ENCODE measurements at places on chromosomes 12 and 14.
A peak's percentile ranks its signal among the peaks of the same experiment; 100 is the strongest.

GRCh38 chr12:67681941-67682620 is 33.5 kb downstream of the DYRK2 start:
- no peak for DNase-seq

DNA sequence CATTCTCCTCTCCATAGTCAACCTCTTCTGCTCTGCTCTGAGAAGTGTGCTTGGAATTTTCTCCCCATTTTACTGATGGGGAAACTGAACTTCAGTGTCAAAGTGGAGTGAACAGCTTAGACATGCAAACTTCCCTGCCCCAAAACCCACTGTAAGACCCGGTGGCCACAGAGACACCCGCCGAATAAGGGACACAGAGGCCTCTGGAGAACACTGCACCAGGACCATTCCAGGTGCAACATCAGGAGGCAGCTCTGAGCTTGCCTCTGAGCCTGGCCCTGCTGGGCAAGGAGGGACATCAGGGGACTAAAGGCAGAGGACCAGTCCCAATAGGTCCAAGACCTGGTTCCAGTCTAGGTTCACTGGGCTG is 1.7 kb downstream of the HDAC7 start:
- no peak for DNase-seq

DNA sequence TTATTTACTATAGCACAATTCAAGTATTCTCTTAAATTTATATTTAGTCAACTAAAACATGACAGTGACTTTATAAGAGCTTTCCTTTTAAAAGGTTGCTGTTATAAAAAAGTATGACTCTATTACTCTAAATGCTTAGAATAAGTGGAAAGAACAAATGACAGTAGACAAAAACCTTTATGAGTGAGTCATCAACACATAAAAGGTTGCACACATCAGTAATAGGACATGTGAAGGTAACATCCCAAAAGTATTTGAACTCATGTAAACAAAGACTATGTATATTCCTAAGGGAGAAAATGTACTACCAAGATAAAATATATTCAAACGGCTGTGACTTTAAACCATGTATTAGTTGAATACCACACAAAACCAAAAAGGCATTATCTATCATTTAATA is 98.8 kb downstream of the PAWR start:
- no peak for DNase-seq

GRCh38 chr14:42353315-42353714 is 746.6 kb downstream of the LRFN5 start:
- DNase-seq, result no peak

GRCh38 chr12:119786539-119786938 is 90.6 kb downstream of the CIT start:
- no peak for DNase-seq

DNA sequence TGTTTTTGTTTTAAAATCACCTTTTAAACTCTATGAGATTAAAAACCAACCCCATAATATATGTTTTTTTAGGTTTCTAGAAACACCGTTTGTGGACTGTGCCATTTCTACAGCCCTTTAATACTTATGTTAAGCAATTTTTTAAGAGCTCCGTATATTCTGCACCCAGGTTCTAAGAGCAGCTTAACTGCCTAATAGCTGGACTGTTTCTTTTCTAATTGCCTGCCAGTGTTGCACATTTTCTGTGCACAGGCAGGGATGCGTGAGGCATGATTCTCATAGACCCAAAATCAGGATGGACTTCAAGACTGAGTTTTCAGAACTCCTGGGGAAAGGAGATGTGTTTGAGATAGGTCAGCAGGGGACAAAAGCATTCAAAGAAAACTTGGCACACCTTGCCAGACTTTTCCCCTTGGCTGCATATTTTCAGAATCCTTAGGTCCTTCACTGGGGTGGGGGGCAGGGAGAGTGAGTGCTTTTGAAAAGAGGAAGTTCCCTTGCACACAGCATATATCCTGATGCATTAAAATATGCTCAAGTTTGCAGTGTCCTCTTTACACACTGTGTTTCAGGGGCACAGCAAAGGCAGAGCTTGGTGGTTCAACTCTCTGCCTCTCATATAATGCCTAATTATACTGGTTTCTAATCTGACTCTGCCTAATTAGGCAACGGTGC is 27.9 kb downstream of the TMEM30B start:
- no peak for DNase-seq

GRCh38 chr14:51593397-51593796 is 58.3 kb upstream of the FRMD6 start:
- DNase-seq, result no peak

DNA sequence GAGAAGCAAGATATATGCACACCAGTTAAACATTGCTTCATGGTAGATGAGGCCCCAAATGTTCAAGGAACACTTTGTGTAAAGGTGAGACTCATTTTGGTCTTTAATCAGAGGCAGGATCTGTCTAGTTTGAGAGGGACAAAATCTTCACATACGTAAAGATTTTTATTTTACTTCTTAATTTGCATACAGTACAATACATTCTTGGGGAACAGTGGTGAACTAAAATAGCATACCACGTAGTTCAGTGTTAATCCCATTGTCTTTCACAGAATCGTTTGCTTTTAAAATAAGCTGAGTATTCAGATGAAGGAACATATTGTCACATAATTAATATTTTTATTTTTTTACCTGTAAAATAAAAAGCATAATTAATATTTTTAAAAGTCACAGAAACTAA is 43.3 kb downstream of the GPATCH2L start:
- DNase-seq, result no peak

- DNase-seq, result no peak
Observed at GRCh38 chr12:9135903-9136310, 20.2 kb upstream of the A2M start.

- DNase-seq, result no peak
Observed at GRCh38 chr14:55577229-55577628, 2.8 kb upstream of the KTN1 start.

GRCh38 chr12:49762468-49762847 is 21.1 kb downstream of the TMBIM6 start:
- no peak for DNase-seq

DNA sequence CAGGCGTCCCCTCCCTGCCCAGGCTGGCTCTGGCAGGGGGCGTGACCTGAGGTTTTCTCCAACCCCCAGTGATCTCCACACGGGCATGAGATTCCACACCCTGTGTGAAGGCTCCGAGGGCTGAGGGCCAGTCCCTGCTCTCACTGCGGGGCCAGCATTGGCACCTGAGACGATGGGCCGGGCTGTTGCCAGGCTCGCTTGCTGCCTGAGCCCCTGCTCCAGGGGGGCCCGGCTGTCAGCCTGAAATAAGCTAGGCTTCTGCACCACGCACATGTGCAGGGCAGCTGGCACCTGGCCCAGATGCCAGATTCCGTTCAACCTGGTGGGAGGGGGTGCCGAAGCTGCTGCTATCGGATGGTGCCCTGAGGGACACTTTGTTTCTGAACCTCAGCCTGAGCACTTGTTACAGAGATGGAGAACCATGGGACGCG is 196.5 kb upstream of the PRMT8 start:
- DNase-seq, result no peak

- DNase-seq, result no peak
Observed at GRCh38 chr12:88052686-88053085, 23.5 kb upstream of the C12orf50 start.

DNA sequence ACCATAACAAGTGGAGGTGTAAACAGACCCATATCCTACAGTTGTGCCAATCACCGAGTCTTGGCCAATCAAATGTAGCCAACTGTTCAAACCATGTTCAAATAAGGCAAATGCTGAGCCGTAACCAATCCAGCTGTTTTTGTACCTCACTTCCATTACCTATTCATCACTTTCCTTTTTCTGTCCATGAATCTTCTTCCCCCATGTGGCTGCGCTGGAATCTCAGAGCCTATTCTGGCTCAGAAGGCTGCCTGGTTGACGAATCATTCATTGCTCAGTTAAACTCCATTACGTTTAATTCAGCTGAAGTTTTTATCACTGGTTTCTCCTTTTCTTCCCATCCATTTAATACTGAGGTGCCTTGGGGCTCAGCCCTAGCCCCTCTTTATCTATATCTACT is 71.1 kb downstream of the TBC1D30 start:
- no peak for DNase-seq

DNA sequence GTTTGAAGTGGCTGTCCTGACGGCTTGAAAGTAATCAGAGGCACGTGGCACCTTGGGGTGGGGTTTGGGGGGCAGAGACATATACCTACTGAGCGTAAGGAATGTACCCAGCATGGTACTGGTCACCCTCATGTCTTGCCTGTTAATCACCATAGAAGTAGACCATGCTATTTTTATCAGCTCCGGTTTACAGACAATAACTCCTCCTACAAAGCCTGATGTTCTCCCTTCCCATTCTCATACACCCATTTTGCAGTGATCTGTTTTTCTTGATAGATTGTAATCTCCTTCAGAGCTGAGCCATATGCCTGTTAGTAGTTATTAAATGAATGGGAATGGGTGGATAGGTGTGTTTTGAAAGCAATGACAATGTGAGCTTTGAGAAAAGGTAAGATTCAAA is 10.5 kb downstream of the EVL start:
- no peak for DNase-seq

- DNase-seq, result no peak
Observed at GRCh38 chr12:59453475-59453874, 142.4 kb upstream of the SLC16A7 start.

GRCh38 chr14:98802044-98802443 is 470.0 kb downstream of the BCL11B start:
- no peak for DNase-seq

DNA sequence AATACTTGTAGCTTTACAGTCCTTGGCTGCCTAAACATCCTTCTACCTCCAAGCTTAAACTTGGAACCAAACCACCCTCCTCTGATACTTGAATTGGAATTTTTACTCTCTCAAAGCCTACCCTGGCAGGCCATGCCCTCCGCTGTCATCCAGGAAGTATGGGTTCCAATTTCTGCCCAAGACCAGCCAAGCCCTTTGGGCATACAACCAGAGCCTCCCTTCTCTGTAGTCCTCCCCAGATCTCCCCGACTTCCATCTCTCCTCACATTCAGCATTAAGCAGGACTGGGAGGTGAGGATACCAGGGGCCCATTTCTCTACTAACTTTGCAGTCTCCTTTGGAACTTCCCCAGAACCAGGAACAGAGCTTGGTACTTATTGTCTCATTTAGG is 369 bp upstream of the DHH start:
- no peak for DNase-seq

GRCh38 chr12:115354007-115354890 is 670.3 kb upstream of the TBX3 start:
- no peak for DNase-seq

DNA sequence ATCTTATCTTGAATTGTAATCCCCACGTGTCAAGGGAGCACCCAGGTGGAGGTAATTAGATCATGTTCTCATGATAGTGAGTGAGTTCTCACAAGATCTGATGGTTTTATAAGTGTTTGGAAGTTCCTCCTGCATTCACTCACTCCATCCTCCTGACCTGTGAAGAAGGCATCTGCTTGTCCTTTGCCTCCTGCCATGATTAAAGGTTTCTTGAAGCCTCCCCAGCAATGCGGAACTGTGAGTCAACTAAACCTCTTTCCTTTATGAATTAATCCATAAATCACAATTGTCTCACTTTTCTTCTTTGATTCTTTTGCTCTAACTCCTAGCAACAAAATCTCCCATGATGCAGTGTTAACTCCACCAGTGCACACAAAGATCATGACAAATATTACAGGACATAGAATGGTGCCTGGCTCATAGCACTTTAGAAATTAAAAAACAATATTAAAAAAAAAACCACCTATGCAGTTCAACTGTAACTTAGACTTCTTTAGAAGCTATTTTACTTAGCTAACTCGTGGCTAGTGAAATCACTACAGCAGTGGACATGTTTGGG is 37.6 kb upstream of the MGAT4C start:
- no peak for DNase-seq

- DNase-seq, result no peak
Observed at GRCh38 chr12:31524791-31525495, 66.0 kb downstream of the DENND5B start.

- no peak for DNase-seq
Observed at GRCh38 chr12:42683933-42684801, 94.6 kb upstream of the PRICKLE1 start.

GRCh38 chr14:103629503-103630121 is 601 bp downstream of the KLC1 start:
- peak; percentile 23 for DNase-seq

DNA sequence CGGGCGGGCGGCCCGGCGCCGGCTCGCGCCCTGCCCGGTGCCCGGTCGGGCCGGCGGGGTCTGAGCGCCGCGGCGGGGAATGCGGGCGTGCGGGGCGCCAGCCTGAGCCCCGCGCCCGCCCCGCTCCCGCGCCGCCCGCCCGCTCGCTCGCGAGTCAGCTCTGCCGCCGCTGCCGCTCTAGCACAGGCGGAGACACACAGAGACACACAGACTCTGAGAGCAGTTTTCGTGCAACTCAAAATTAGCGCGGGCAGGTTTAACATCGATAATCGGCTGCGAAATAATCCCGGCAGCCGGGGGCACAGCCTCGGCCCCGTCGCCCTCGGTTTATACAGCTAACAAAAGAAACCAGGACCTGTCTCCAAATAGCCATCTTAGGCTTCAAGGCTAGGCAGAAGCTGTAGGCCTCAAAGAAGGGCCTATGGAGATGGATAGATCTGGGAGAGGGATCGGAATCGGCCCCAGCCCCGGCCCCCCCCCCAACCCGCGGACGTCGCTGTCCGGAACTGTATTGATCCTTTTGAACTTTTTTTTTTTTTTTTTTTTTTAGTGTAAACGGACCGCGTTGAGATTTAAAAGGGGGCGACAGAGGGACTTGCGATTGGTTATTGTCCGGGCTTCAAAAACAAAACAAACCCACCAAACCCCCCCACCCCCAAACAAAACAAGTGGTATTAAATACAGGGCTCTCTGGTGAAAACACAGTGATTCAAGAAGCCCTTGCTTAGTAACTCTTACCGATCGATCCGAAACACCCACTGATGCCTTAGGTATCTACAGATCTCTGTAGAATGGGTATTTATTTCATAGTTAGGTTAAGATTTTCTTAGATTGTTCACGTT is 1.1 kb downstream of the ARID2 start:
- peak; percentile 43 for DNase-seq

DNA sequence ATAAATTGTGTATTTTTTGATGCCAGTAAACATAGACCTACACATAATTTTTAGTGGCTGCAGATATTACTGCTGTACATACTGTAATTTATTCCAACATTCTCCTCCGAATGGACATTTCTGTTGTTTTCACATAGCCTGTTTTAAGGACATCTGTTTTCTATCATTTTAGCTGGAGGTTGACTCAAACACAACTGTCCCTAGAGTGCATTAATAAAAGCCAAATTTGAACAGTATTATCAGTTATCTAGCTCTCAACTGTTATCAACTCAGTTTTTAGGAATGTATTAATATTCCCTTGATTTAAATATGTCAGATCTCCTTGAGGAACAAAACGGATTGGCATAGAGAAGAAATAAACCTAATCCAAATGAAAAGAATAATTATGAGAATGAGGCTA is 17.2 kb upstream of the PIWIL1 start:
- DNase-seq, result no peak

DNA sequence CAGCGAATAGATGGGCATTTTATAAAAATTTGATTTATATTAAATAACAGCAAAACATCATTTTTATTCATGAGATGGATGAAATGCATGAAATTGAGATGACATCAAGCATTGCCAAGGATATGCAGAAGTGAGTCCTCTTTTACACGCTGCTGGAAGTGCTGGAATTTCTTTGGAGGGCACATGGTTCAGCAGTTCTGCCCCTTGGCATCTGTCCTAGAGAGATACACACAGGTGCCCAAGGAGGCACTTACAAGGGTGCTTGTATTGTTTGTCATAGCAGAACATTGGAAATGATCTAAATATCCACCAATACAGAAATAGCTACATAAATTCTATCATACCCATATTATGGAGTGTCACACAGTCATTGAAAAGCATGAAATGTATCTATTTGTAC is 441.1 kb upstream of the TMPO start:
- no peak for DNase-seq
